ENCODE measurements at places on chromosomes 7 and 10. TPM values are rescaled to one million over a fixed set of nuclear protein-coding genes. Genes with fewer than 3 reads are reported as not detected.
A peak's percentile ranks its signal among the peaks of the same experiment; 100 is the strongest.

- peak; percentile 62 for DNase-seq
These were observed 551 bp downstream of the WASL start for GRCh38 chr7:123748171-123748733.

The TBXAS1 gene
- total RNA-seq = 24.5 TPM

GRCh38 chr10:77710081-77710551, 72.5 kb upstream of the KCNMA1 start:
- DNase-seq = no peak

DNA sequence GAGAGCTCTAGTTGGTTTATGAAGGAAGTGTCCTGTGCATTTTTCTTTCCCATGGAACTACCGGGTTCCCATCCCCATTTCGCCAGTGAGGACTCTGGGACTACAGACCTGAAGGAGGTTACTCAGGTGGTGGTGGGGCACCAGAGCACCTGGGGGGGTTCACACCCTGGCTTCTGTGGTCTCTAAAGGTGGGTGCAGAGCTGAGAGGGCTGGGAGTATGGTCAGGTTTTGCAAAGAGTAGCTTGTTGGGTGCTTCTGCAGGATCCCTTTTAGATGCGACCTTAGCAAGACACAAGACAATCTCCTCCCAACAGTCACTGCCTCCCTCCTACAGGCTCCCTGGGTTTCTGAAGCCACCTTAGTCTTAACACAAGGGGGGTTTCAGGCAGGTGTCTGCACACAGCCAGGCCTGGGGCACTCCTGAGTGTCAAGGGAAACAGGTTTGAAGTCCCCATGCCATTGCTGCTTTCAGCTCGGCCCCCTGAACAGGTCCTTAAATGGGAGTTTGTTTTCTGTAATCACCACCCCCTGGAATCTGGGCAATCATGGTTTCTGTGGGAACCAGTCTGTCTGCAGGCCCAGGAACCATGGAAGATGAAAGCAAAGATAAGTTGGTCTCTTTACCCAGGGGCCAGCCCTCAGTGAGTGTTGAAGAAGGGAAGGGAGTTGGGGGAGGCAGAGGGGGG, 9.9 kb upstream of the CXCL12 start:
- DNase-seq = no peak

The UCN3 gene
- not detected for total RNA-seq

GRCh38 chr7:118298771-118299170, 74.3 kb downstream of the ANKRD7 start:
- no peak for DNase-seq

- DNase-seq = no peak
These were observed 33.5 kb upstream of the SFRP5 start for GRCh38 chr10:97805096-97805884.

DNA sequence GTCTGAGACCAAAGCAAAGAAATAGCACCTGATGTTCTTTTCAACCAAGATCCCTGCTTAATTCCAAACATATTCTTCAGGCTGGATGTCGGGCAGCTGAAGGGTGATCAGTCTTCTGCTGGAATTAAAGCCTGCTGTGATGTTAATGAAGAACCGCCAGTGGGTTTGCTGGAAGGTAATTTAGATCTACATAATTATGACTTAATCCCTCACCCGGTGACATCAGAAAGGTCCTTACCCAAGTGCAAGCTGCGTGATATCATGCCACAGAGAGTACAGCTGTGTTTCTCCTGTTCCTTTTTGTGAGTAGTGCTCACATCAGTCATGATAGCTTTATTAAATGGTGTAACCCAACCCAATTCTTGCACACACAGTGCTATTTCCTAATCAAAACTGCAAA, 29.1 kb upstream of the LRGUK start:
- DNase-seq = no peak

Data from aorta (tissue), 5 donors.